ENCODE measurements at places on chromosomes 16 and 17.

GRCh38 chr17:5587438-5588032 lies 3.2 kb upstream of the NLRP1 start:
- peak; percentile 62 for DNase-seq

- DNase-seq, result no peak
Observed at GRCh38 chr16:24130494-24131085, 125.5 kb upstream of the CACNG3 start.

GRCh38 chr16:73131156-73131862 lies 83.4 kb upstream of the ZFHX3 start:
- DNase-seq, result no peak

- DNase-seq, result no peak
Observed at GRCh38 chr17:81026266-81027036, 8.5 kb upstream of the BAIAP2 start.

- no peak for DNase-seq
Observed at GRCh38 chr17:82242977-82243647, 14.3 kb downstream of the SLC16A3 start.

- no peak for DNase-seq
Observed at GRCh38 chr16:56421313-56421712, 4.0 kb downstream of the AMFR start.

- DNase-seq, result no peak
Observed at GRCh38 chr16:11604783-11605563, 18.3 kb upstream of the LITAF start.

- no peak for DNase-seq
Observed at GRCh38 chr17:45366691-45367090, 49.9 kb upstream of the MAP3K14 start.

DNA sequence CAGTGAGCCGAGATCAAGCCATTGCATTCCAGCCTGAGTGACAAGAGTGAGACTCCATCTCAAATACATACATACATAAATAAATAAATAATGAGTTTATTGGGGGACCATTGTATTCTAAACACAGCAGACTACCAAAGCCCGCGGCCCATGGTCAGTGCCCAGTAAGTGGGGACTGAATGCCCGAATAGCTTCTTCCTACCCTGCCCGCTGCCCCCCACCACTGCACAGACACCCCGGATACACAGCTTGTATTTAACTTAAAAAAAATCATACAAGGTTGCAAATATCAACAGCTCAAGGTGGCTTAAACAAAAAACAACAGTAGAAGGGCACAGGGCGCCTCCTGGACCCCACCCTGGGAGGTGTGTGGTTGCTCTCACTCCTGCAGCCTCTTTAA lies 22.6 kb upstream of the TLK2 start:
- no peak for DNase-seq

DNA sequence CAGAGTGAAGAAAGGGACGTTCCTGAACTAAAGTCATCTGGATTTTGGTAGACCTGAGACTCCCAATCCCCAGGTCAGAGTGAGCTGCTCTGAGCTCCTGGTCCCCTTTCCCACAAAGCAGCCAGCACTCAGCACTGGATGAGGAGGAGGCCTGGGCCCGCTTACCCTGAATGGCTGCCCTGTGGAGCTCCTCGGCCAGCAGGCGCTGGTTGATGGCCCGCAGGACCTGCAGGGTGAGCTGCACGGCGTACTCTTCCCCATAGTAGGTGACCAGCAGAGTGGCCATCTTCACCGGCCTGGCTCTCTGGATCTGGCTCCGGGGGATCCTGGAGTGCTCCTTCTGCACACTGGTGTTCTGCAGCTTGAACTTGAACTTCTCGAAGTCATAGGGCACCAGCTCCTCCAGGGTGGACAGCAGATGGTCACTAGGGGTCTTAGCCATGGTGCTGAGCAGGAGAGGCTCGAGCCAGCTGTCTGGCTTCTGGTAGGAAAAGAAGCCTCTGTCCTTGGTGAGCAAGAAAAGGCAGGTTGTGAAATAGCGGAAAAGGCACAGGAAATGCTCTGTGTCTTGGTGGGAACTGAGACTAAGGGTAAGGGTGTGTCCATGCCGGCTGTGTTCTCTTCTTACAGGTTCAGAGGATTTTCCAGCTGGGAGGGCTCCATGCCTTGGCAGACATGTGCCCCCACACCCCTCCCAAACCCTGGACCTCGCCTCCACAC lies at the start of gene MEFV:
Gene MEFV, minus strand, starts transcription at position 488 of the 720 bp plus-strand sequence. Its CDS starts 46 bp downstream, at position 442.
- DNase-seq, result no peak

- DNase-seq, result no peak
Observed at GRCh38 chr17:27895123-27895895, 2.1 kb upstream of the LYRM9 start.

- DNase-seq, result no peak
Observed at GRCh38 chr16:29961127-29961478, 776 bp upstream of the TMEM219 start.

DNA sequence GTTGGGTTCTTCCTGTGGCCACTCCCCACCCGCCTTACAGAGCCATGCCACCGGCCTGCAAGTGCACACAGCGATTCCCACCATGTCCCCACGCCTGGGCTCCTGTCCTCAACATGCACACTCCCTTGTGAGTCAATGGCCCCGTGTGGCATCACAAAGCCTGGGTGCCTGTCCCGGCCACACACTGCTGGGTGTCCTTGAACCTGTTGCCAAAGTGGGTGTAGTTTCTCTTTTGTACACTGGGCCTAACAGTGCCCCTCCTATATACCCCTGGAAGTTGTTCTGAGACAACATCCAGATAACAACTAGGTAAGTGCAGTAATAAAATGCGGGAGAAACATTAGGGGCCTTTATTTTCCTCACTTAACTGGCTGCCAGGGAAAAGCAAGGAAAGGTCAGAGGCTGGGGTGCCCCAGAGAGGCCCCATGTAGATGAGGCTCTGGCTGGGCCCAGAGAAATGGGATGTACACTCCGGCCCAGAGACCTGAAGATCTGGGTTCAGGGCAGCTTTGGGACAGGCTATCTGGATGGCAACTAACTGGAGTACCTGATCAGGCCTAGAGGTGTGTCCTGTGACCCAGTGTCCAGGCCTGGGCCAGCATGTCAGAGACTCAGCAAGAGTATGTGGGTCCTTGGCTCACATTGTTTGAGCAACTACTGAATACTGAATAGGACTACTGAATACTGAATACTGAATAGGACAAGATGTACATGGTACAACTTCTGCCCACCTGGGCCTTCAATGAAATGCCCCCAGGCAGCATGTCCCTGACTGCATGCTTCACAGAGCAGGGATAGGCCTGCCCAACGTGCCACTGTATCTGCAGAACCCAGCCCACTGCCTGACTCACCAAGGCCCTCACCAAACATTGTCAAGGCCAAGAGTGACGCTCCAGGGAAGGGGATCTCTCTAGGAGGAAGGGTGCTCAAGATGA lies 8.3 kb downstream of the ABCC3 start:
- no peak for DNase-seq

- DNase-seq, result no peak
Observed at GRCh38 chr17:71866095-71866494, 254.7 kb upstream of the SOX9 start.

- no peak for DNase-seq
Observed at GRCh38 chr16:12144355-12144754, 167.8 kb downstream of the SNX29 start.

DNA sequence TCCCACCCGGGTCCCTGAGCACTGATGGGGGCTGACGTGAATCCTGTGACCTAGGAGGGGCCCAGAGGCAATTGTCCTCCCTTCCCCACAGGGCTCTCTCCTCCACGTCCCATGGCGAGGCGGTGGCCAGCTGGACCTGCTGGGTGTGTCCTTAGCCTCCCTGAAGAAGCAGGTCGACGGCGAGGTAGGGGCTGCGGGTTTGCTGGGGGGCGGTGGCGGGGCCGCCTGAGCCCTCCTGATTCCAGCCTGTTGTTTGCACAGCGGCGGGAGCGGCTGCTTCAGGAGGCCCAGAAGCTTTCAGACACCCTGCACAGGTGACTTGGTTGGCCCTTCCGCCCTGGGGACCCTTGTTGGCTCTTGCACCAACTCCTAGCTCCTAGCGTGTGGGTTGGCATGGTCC lies 1.7 kb downstream of the CHTF18 start:
- no peak for DNase-seq

- DNase-seq, result no peak
Observed at GRCh38 chr16:75196836-75197235, 10.1 kb downstream of the CTRB2 start.

DNA sequence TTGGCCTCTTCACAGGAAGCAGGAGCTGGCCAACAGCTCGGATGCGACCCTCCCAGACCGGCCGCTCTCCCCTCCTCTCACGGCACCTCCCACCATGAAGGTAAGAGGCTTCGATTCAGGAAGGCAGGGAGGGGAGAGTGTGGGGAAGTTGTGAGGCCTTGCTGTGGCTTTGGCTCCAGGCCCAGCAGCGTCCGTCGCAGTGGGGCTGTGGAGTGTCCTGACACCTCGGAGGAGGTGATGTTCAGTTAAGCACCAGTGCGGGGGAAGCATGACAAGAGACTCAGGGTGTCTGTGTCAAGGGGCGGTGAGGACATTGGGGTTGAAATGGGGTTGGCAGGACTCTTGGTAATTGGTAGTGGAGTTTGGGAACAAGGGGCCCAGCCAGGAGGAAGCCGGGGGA lies 109.0 kb downstream of the RAP1GAP2 start:
- DNase-seq, result no peak

DNA sequence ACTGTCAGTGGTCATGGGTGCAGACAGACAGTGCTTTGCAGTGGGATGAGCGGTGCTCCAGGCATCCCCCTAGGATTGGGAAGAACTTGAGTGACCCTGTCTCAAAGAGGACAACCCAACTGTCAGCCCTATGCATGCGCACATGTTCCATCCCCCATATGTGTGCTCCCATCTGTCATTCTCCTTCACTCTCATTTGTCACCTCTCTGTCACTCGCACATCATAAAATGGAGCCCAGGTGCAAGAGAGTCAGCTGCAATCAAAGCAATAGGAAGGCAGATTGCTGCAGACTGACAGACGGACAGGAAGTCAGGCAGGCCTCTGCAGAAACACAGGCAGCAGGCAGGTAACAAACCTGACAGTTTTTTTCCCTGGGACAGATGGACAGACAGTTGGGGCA lies 101.8 kb upstream of the CCL1 start:
- no peak for DNase-seq

GRCh38 chr17:69485251-69485661 lies 70.8 kb downstream of the MAP2K6 start:
- no peak for DNase-seq

DNA sequence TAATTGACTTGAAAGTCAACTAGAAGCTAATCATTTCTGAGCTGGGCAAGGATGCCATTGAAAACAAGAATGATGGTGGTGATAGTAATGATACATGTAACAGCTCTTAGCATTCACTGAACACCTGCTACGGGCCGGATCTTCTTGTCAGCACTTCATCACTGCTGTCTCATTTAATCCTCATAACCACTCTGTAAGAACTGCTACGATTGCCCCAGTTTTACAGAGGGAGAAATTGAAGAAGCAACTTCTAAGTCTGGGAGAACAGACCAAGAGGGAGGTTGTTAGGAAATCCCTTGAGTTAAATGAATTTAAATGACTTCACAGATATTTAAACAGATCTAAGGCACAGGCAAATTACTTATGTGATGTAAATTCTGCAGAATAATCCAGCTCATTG lies 7.0 kb upstream of the GAN start:
- no peak for DNase-seq

DNA sequence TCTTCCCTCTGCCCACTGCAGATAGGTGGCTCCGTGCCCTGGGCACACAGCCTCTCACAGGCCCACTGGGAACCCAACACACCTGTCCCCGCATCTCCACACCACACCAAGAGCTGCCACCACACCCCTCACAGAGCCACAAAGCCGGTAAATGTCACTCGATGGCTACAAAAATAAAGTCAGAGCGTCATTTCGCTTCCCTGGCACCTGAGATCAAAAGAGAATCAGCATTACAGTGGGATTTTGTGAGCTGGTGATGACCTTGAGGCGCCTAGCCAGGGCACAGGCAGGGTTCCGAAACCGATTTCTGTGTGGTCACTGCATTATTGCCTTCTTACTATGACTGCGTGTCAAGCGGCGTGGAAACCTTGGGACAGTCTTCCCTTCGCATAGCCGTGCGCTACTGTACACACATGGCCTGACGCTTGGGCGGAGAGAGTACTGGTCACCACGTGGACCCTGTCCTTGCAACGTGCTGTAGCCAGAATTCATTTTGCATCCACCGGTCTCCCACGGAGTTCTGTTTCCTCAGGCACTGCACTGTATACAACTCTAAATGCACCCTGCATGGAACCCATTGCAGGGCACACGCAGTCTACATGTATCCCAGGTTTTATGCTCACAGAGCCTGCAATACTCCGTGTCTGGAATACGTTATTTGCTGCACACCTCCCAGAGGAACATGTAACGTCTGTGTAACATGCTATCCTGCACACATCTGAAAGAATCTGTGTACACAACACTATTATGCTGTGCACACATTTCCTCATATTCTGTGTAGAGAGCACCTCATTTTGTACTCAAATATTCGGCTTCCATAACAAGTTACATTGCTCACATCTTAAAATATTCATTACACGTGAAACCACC lies 5.8 kb upstream of the FOXF1 start:
- no peak for DNase-seq

DNA sequence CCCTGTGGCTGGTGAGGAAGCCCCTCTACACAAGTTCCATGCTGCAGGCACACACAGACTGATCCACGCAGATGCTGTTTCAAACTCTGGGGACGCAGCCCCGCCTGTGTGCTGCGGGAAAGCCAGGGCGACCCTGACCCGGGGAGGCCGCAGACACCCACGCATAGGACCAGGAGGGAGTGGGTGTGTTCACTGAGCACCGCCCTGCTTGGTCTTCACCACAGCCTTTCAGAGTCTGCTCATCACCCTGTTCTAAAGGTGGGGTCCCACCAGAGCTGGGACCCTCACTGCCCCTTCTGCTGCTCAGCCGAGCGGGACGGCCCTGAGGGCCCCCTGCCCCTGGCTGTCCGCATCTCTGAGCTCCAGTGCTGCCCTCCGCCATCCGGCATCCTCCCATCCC lies 7.5 kb downstream of the TSPAN10 start:
- no peak for DNase-seq

DNA sequence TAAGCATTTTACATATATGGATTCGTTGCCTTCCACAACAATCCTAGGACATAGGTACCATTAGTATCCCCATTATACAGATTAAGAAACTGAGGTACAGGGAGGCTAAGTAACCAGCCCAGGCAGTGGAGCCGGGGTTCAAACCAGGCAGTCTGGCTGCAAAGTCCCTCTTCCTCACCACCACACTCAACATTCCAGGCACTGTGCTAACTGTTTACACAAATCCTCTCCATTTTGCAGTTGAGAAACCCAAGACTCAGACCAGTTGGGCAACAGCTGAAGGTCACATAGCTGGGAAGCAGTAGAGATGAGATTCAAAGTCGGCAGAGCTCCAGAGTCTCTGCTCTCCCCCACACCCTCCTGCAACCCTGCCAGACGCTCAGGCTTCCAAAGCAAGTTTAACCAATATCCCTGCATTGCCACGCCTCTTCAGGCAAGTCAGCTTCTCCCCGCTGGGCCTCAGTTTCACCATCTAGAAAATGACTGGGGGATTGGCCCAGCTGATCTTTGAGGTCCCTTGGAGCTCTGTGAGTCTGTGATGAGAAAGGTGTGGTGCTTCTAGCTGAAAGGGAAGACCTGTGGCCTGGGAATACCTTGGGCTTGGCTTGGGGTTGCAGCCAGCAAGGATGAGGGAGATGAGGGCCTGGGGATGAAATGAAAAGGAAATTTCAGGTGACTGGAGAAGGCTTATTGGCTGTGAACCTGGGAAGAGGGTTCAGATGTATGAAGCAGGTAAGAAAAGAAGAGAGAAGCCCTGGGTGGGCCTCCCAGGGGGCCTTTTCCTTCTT lies 14.0 kb downstream of the CCR7 start:
- DNase-seq, result peak; percentile 7
